ENCODE measurements at places on chromosomes 1 and 21.

DNA sequence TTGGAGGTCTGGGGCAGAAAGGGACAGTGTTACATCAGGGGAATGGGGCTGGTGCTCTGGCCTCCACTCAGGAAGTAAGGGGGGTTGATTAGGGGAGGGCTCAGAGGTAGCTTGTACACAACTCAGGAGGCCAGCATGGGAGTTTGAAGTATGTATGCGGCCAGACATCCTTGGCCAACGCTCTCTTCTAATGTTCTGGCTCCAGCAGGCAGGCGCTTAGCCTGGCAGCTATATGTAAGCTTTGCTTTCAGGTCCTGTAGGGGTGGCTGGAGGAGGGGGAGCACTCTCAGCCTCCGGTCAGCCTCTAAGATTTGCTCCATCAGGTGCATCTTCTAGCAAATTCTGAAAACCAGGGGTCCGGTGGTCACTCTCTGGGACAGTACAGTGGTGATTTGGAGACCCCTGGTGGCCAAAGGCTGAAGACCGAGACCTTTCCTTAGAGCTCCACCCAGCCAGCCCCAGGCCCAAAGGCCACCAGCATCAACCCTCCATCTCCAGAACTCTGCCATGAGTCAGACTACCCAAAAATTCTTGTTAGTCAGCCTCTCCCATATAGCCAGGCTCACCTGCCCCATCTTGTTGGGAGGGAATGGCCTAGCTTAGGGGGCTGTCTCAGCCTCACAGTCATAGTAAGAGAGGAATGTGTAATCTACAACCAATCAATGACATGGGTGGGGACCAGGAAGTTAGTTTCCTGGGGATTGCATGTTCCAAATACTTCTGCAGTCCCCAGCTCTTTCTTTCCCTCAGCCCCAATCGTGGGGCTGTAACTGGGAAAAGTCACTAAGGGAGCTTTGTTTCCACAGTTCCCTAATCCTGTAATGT lies 9.7 kb upstream of the COL8A2 start:
- DNase-seq = no peak

DNA sequence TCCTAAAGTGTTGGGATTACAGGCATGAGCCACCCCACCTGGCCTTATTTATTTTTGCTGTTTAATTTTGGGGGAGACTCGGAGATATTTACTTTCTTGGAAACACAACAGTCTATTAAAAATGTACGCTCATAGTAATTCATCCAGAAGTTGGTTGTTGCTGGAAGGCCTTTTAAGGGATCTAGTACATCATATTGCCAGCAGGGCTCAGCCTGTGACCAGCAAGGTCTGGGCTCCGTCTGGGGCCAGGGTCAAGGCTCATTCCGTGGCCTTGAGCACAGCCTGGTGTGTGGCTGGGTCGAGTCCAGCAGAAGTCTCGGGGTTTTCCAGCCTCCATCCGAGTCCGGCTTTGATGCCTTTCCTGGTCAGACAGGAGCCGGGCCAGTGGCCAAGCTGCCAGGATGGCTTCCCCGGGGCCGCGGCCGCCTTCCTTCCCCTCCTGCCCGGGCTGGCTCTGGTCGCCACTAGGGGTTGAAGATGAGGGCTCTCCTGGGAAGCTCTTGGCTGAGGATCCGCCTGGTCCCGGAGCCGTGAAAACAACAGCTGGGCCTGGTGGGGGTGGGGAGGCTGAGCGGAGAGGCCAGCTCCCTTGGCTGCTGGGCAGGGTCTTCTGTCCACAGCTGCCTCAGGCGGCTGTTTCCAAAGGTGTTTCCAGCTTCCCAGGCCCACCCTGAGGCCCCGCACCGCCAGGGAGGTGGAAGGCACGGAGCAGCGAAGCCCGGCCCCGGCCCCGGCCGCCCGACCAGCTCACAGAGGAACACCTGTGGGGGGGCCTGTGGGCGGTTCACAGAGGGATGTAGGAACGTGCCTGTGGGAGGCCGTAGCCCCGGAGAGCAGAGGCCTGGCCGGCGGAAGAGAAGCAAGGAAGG lies 5.1 kb upstream of the VWA1 start:
- DNase-seq = no peak

GRCh38 chr1:91997607-91998195 lies 32.1 kb upstream of the EPHX4 start:
- DNase-seq = peak; percentile 28

GRCh38 chr1:79374397-79374796 lies 367.9 kb upstream of the ADGRL4 start:
- DNase-seq = no peak

DNA sequence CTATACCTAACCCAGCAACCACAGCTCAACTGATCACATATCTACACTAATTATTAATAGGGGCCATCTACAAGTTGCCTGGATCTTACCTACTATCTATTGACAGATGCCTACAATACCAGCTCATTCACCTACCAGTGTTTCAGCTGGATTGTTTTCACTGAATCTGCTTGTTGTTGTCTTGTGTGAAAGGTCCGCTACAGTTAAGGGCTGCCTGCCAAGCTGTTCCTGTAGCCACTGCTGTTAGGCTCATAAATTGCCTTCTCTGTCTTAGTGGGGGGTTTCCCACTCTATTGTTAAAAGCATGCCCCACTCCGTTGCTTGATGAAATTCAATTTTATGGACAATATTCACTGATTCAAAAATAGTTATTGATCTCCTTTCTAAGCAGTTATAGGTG lies 199.7 kb upstream of the TMPRSS15 start:
- DNase-seq = no peak

GRCh38 chr21:43467785-43468184 lies 40.9 kb upstream of the SIK1 start:
- no peak for DNase-seq

DNA sequence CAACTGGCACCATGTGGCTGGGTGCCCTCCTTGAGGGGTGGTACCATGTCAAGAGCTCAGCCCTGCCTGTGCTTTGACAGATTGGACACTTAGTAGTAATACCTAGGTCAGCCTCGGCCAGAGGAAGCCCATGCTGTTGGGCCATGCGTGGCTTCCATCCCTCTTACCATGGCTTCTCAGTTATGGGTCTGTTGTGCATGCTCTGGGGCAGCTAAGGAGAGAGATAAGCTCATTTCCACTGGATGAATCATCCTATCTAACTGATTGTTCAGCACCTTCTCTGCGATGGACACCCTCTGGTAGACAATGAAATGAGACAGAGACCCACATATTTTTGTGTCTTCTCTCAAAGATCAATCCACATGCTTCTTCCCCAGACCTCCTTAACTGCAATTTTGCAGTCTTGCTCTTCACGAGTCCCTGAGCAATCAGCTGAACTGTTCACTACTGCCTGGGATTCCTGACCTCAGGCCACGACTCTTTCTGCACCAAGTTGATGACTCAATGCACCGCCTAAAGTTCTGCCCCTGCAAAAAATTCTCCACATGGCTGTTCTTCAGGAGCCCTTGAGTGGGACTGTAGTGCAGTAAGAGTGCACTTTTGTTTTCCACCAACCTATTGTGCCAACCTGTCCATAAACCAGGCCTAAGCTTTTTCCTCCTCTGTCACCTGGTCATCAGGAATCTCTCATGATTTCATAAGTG lies 6.9 kb upstream of the TRIM62 start:
- no peak for DNase-seq

GRCh38 chr1:38121231-38121680 lies 74.7 kb upstream of the POU3F1 start:
- no peak for DNase-seq

DNA sequence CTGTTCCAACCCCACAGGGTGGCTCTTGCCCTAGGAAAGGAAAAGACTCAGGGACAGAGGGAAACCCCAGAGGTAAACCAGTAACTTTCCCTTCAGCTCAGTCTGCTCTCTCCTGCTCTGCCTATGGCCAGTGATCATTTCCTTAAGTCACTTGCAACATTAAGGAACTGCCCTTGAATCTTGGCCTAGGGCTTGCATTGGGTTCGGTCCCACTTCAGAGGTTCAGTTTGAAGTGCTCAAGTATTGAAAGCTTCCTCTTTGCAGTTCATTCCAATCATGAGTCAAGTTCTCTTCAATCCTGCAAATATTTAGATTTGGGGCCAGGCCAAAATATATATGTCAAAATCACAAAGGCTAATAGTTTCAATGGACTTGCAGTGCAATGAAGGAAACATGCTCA lies 97.7 kb upstream of the IRF2BP2 start:
- no peak for DNase-seq

DNA sequence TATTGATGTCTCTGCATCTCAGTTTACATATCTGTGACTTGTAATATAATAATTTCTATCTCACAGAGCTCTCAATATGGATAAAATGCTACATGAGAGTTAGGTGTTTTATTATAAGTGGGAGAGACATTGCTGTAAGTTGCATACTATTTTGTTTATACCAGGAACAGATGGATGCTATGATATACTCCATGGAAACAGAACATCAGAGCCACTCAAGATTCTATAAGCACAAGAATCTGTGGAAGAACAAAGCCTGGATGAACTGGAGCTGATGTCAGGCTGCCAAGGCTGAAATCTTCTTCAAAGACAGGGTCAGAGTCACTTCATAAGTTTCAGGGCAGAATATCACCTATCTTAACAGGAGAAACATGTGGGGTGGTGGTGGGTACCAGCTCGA lies 30.2 kb downstream of the DUSP10 start:
- DNase-seq = no peak

- no peak for DNase-seq
These were observed 10.4 kb upstream of the MRPL9 start for GRCh38 chr1:151773702-151774101.

DNA sequence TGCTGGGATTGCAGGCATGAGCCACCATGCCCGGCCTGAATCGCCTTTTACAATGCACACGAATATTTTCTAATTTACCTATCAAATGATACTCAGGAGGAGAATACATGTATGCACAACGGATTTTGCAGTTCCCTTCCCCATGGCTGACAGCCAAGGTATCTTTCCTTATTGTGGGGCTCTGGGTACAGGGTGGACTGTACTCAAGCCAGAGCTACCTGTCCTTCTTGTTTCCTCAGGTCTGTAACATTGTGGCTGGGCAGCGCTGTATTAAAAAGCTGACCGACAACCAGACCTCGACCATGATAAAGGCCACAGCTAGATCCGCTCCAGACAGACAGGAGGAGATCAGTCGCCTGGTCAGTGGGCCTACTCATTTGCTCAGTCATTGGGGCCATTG lies 18.2 kb downstream of the AGO1 start:
- no peak for DNase-seq

GRCh38 chr1:210653771-210654170 lies 325.1 kb downstream of the HHAT start:
- no peak for DNase-seq

GRCh38 chr21:44329971-44330681 lies 9.1 kb downstream of the CFAP410 start:
- no peak for DNase-seq

GRCh38 chr1:209428241-209428921 lies 155.1 kb upstream of the CAMK1G start:
- no peak for DNase-seq

DNA sequence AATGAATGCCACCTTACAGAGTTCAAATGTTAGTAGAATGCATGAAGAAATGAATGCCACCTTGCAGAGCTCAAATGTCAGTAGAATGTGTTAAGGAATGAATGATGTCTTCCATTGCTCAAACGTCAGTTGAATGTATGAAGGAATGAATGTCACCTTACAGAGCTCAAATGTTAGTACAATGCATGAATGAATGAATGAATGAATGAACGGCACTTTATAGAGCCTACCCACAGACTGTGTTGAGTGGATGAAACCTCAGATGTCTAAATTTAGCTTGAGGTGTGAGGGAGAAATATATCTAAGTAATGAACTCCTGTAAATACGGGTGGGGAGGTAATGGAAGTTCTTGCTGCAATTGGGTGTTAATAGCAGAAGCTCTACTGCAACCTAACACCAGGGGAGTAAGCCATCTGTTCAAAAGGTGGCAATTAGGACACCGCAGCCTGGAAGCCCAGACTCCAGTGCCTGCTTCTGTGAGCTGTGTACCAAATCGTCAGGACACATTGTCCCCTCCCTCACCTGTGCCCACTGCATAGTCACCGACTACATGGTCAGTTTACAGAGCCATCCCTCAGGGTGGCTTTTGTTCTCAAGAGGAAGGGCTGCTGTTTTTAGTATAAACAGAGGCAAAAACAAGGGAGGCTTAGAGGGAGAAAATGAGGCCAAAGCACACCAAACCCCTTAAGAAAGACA lies 26.7 kb downstream of the SUSD4 start:
- no peak for DNase-seq

DNA sequence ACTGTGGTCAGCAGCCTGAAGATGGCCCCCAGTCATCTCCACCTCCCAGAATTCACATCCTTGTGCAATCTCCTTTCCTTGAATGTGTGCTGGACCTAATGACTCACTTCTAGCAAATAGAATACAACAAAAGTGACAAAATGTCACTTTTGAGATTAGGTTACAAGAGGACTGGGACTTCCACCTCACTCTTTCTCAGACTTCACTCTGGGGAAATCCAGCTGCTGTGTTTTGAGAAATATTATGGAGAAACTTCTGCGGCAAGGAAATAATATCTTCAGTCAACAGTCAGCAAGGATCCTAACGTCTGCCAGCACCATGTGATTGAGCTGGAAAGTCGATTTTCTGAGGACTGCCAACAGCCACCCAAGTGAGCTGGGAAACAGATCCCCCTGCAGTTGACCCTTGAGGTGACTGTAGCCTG lies 70.5 kb upstream of the GADD45A start:
- DNase-seq = no peak

DNA sequence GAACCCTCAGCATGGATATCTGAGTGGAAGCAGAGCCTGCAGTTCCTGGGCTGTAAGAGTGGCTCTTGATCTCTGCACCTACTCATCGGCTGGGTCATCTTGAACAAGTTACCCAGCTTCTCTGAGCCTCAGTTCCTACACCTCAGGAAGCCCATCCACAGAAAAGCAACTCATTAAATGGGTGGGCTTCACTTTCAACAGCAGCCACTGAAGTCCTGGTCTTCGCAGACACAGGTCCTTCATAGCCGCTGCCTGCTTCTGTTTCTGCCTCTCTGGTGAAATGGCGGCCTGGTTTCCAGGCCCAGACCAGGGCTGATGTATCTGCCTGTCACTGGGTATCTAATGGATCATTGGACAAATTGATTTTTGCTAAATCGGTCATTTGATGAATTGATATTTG lies 571.4 kb downstream of the PTPRU start:
- DNase-seq = no peak

GRCh38 chr1:5564578-5565257 lies 427.5 kb downstream of the NPHP4 start:
- no peak for DNase-seq

- DNase-seq = no peak
These were observed 54.1 kb downstream of the MRPL37 start for GRCh38 chr1:54254055-54254454.

- DNase-seq = no peak
These were observed 6.6 kb upstream of the IFFO2 start for GRCh38 chr1:18962855-18963737.

All from fibroblast of skin of left quadriceps (primary cell).